ENCODE measurements at places on chromosomes 11 and 22.
A peak's percentile ranks its signal among the peaks of the same experiment; 100 is the strongest.

DNA sequence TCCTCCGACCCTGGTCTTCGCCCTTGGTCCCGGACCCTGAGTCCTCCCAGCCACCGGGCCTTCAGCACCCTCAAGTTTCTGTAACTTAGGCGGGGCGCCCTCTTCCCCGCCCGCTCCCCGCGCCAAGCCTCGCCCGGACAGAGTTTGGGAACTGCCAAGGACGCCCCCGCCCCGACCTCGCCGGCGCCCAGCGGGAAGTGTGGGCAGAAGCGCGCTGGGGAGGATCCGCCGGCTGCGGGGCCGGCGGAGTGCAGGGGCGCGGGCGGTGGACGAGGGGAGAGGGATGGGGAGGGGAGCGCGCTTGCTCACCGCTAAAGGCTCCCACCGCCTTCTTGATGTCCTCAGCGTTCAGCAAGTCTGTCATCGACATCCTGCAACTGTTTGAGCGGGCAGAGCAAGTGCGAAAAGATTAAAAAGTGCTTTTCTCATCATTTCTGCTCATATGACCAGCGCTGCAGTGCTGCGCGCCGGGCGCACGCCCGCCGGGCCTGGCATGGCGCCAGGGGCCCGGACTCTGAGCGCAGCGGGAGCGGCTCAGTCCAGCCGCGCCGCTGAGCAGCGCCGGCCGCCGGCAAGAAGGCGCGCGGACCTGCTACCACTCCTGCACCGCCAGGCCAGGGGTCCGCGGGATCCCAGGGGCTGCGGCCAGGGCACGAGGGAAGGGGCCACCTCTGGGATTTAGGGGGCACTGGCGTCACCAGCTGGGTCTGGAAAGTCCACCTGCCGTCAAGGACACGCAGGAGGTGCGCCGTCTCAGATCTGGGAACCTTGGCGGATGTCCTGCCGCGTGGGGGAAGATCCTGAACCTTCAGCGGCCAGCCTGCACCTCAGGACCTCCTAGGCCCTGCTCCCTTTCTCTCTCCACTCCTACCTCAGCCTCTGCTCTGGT lies at the start of gene PVALB:
PVALB (minus strand) TSS at position 400 of the 889 bp plus-strand sequence; CDS start at position 370, 30 bp downstream.
- DNase-seq, result no peak

DNA sequence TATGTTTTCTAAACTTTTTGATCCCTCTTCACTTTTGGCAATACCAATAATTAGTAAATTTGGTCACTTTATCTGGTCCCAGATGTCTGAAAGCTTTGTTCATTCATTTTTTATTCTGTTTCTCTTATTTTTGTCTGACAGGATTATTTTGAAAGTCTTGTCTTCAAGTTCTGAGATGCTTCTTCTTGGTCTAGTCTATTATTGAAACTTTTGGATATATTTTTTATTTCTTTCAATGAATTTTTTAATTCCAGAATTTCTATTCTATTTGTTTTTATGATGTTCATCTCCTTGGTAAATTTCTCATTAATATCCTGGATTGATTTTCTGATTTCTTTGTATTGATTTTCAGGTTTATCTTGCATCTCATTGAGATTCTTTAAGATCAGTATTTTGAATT lies 54.1 kb upstream of the RAB38 start:
- no peak for DNase-seq

DNA sequence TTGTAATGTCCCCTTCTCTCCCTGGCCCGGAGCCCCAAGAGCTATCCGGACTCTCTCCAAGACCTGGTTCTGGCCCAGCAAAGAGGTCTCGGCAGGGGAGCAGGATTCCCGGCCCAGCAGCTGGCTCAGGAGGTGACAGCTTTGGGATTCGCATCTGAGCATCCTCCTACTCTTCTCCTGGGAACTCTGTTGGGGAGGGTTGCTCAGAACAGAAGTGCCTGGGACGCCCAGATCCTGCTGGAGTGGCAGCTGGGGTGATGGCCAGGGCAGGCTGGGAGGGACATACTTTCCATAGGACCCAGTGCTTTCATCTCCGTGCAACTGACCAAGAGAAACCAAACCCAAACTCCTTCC lies 83.6 kb upstream of the PRODH start:
- no peak for DNase-seq

- no peak for DNase-seq
These were observed 8.5 kb downstream of the CCDC88B start for GRCh38 chr11:64348383-64349024.

GRCh38 chr22:23192133-23192532 lies 11.8 kb downstream of the BCR start:
- DNase-seq, result no peak

DNA sequence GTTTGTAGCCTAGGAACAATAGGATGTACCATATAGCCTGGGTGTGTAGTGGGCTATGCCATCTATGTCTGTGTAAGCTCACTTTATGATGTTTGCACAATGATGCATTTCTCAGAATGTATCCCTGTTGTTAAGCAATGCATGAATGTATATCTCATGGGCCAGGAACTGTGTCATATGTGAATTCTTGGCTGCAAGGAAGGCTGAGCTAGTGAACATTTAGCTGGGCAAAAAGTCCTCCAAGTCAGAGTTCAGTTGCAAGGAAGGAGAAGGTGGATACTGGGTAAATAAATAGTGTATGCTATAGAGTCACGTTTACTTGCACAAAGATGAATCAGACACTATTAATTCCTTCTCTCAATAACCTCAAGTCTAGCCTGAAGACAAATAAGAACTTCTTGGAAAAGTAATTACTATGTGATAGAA lies 136.1 kb downstream of the EHF start:
- DNase-seq, result no peak

DNA sequence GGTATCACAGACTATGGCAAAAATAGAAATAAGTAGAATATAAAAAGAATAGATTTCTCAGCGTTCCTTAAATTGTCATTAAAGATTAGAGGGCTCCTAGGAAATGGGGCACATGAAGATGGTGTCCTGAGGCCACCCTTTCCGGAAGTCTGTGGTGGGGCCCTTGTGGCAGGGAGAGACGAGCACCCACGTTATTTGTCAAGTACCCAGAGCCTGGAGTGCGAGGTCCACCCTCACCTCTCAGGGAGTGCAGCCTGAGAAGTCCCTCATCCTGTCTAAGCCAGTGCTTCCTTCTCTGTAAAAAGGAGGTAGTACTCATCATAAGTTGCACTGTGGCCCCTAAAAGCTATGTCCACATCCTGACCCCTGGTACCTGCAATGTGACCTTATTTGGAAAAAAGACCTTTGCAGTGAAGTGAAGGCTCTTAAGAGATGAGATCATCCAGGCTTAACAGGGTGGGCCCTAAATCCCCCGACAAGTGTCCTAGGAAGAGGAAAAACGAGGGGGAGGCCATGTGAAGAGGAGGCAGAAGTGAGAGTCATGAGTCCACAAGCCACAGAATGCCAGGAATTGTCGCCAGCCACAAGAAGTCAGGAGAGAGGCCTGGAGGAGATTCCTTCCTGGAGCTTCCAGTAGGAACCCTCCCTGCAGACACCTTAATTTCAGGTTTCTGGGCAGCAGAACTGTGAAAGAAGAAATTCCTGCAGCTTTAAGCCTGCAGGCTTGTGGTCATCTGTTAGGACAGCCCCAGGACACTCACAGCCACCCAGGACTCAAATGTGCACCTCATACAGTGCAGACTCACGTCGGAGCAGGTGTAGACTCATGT lies 76.8 kb upstream of the CCND1 start:
- no peak for DNase-seq

GRCh38 chr22:43514476-43515157 lies 102.8 kb downstream of the MPPED1 start:
- DNase-seq, result no peak

DNA sequence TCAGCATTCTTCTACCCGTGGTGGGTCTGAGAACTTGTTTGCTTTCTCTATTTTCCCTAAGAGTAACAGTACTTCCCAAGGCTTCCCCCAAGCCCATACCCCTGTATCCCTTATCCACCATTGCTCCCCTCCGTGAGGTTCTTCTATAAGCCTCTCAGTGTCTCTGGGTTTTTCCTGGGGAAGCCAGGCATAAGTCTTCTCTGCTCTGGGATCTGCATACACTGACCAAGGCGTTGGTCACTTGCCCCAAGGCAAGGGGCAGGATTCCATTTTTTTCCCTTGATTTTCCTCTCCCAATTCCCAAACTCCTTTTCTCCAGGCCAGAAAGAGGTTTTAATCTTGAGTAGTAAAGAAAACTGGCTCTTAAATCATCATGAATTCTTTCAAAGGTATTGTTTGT lies 27.2 kb upstream of the NCAM1 start:
- no peak for DNase-seq

DNA sequence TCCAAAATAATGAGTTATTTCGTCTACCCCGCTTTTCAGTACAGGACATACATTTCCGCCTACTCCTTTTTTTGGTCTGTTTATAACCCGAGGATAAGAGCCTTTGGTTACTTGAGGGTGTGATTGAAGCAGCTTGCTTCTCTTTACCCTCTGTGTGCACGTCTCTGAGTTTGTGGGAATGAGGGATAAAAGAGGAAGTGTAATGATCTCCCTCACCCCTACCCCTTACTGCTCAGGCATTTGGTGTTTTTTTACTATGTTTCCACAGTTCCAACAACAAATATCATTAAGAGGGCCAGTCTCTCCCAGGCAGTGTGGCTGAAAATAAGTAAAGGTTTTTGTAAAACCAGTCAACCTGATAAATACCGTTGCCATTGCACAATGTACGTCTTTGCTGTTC lies 83.2 kb upstream of the GAL start:
- DNase-seq, result no peak

DNA sequence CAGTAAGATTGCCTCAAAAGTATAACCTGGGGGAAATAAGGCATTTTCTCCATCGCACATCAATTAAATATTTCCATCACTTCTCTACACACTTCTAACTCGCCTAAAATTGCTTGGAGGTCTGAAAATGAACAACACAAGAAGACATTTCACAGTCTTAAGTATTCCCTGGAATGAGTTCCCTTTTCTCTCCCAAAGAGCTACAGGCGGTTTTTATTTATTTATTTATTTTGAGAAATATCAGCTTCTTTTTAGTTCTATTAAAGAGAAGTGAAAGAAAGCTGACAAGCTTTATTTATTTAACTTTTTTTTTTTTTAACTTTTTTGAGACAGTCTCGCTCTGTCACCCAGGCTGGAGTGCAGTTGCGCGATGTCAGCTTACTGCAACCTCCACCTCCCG lies 11.5 kb upstream of the PARVB start:
- no peak for DNase-seq

DNA sequence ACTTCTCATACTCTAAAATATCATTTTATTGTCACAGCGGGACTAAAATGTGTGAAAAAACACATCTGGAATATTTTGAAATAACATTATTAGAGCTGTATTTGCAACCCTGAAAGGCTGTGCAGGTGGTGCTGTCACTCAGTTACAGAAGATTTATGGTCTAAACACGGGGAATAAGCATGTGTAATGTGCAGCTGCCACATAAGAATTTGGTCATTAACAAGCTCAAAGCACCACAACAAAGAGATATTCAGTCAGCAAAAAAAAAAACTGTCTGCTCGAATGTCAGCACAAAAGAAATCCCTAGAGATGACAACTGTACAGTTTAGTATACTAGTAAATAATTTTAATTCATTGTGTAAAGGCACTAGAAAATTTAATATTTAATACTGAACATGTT lies 31.3 kb downstream of the TMEM123 start:
- no peak for DNase-seq

GRCh38 chr11:114482114-114482513 lies 42.8 kb downstream of the REXO2 start:
- no peak for DNase-seq

DNA sequence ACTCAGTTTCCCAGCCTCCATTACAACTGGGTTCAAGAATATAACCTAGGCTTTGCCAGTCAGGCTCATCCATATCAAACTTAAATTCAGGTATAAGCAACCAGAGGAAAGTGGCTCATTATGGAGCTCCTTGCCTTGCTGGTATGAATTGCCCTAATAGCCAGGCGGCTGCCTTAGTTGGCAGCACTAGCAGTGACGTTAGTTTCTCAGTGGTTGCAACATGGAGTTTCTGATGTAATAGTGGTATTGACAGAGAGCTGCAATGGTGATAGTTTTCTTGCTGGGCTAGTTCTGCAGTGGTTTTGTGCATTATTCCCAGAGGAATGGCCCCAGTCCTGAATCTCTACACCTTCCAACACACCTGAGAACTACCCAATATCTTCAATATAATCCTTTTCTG lies 3.8 kb upstream of the TMEM123 start:
- DNase-seq, result no peak

- DNase-seq, result no peak
These were observed 67.9 kb upstream of the GRK3 start for GRCh38 chr22:25496396-25497064.

DNA sequence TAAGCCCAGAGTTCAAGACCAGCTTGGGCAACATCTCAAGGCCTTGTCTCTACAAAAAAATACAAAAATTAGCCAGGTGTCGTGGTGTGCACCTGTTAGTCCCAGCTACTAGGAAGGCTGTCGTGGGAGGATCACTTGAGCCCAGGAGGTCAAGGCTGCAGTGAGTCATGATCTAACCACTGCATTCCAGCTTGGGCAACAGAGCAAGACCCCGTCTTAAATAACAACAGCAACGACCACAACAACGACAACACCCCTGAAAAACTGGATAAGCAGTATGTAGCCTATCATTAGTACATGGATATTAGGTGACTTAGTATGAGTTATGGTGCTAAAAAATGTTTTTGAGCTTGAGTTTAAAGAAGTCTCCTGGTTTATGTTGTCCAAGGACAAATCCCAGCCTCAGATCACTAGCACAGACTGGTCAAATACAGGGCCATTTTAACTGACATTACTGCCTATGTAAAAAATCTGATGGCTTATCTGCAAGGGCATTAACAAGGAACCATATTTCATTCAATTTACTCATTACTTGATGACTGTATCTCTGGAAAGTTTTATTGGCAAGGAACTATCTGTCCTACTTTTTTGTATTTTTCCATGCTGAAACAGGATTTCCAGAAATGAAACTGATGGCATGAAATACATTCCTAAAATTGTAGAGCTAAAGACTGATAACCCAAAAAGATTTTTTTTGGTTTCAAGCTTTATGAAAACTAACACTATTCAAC lies 23.4 kb downstream of the C2CD3 start:
- DNase-seq, result peak; percentile 78

DNA sequence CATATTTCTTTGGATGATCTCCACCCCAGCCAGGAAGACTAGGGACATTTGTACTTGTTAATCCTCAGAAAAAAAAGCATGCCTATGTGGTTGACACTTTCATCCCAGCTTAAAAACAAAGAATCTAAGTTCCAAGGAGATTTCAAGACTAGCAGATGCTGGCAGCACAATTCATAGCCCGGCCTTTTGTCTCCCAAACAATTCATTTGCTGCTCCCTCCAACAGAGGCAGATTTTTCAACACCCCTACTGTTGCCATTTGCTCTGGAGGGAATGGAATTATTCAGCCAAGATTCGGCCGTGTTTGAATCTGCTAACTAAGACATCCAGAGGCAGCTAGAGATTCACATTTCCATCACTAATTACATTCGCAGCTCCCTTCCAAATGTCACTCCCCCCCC lies 15.3 kb downstream of the P2RX3 start:
- DNase-seq, result no peak

DNA sequence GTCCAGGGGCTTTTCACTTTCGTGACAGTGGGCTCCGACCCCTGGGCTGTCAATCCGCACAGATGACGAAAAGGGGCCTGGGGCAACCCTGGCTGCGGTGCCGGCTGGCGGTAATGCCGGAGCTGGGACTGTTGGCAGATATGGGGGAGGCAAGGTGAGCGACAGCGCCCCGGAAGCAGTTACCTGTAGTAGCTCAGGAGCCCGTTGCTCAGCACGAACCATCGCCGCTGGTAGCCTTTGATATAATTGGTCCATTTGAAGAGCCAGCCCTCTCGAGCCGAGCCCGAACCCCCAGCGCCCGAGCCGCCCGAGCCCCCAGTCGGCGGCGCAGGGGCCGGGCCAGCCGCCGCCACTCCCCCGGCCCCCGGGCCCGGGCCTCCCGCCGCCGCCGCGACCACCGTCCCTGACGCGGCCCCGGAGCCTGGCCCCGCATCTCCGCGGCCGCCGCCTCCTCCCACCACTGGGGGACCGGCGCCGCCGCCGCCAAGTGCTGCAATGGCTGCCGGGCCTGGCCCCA lies 396 bp downstream of the OSBP start:
- DNase-seq, result peak; percentile 2
